GM10248 (cell line): ENCODE measurements at places on chromosomes 11 and 22.

- no peak for DNase-seq
These were observed 81.9 kb downstream of the UVRAG start for GRCh38 chr11:75896843-75897419.

DNA sequence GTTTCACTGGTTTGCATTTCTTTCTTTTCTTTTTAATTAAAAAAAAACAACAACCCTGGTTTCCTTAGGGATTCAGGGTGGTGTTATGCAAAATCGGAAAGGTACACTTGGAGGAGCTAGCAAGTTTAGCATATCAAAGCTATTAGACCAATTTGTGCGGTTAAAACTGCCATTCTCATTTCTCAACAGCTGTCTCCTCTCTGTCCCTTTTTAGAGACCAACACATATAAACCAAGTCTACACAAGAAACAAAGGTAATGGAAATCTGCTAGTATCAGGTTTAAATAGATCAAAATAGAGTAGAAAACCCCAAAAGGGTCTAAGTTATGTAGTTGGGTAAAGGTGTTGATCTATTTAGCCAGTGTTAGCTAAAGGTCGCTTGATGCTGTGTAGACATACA lies 1.7 kb upstream of the SESN3 start:
- no peak for DNase-seq

- peak; percentile 62 for DNase-seq
These were observed 4.7 kb downstream of the MPEG1 start for GRCh38 chr11:59207988-59208451.

DNA sequence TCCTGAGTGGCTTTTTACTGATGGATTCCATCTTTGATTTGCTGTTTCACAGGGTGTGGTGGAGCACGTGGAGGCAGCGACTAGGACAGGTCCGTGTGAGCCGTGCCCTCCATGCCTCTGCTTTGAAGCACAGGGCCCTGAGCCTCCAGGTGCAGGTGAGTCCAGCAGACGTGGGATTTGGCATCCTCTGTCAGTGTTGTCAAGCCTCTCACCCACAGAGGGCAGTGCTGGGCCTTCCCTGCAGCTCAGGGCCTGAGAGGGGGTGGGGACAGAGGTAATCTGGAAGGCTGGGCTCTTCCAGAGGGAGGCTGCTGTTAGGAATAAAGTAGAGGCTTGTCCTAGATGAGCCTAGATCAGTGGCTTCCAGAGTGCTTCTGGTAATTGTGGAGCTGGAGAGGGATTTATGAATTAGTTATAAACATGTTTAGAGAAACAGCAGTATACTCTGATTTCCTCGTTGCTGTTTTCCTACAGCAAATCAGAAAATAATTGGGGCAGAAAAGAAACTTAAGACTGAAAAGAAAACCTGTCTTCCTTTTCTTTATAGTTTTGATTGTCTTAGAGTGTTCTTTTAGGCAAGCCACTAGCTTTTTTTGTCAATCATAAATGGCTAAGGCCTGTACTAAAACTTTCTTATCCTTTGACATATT lies 65.0 kb downstream of the SFI1 start:
- DNase-seq = peak; percentile 67

- DNase-seq = no peak
These were observed 12.6 kb downstream of the PRAME start for GRCh38 chr22:22546490-22546889.

- DNase-seq = peak; percentile 86
These were observed 26.9 kb upstream of the CD82 start for GRCh38 chr11:44538375-44539054.

- DNase-seq = no peak
These were observed 3.6 kb downstream of the POLDIP3 start for GRCh38 chr22:42611051-42611450.

GRCh38 chr11:126284829-126285228 lies 1.9 kb downstream of the TIRAP start:
- DNase-seq = peak; percentile 66

DNA sequence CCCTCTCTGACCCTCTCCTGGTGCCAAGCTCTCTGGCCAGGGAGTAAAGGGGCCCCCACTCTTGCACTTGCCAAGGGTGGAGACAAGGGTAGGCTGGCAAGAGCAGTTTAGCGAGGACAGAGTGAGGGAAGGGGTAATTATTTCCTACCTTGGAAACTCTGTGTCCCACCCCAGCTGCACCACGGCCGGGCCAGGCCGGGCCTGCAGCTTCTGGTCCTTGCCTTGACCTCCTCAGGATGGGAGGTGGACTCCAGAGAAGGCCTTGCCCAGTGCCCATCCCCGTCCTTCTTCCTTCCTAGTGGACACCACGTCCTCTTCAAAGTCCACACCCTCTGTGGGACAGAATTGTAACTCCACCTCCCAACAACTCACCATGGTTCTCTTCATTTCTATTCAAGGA lies 18.4 kb upstream of the OSBPL5 start:
- no peak for DNase-seq

- no peak for DNase-seq
These were observed 30.7 kb downstream of the ARHGAP1 start for GRCh38 chr11:46669711-46670139.

DNA sequence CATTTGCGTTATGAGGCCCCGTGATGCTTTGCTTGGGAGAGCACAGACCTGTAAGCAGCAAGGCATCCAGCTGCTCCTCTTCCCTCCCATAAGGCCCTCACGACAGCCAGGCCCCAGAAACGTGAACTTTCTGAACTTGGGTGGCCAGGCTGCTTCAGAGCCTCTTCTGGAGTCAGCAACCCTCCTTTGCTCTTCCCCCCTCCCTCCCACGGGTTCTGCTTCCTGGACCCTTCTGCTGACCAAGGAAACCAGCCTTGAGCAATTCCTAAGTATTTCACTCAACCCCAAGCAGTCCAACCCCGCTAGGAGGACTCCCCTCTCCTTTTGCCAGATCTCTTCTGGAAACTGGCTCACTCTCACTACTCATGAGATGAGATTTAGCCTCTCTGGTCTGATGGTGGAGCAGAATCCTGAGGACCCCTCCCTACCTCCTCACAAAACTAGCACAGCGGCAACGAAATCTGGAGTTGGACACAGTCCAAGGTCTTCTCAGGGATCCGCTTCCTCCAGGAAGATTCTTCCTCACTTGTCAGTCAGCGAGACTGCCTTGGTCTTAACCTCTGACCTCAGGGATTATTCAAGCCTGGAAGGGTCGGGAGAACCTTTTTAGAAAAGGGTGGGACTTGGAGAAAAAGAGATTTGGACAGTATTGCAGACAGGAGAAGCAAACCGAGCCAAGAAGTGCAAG lies 86.2 kb downstream of the UBASH3B start:
- DNase-seq = no peak

DNA sequence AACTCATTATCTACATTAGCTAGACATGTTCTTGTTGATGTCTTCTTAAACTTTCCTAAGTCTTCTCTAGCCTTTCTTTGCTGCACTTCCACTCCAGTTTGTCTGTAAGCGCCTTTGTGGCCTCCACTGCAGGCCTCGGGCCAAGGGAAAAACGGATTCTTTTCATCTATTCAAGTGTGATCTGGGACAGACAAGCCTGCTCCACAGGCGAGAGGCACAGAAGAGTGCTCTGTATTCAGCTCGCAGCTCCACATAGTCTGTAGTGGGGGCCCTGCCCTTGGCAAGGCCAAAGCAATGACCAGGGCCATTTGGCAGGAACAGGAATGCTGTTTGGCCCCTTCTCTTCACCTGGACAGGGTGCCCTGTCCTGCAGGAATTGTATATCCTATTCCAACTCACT lies 84.1 kb upstream of the BARX2 start:
- DNase-seq = no peak

DNA sequence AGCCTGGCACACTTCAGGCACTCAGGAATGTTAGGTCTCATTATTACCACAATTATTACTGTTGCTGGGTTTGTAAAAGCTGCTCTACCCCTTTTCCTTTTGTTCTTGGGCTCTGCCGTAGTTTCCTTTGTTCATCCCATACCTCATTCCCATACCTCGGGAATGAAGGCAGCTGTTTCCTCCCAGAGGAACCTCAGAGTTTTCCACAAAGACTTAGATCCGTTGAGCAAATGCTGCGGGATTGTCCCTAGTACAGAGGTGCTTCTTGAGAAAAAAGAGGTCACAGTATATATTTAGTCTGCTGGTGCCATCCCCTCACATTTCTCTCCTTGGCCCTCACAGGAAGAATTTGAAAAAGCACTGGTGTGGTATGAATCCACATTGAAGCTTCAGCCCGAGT lies 134.7 kb downstream of the TTC17 start:
- DNase-seq = no peak

GRCh38 chr11:32154275-32154674 lies 63.4 kb downstream of the RCN1 start:
- no peak for DNase-seq

DNA sequence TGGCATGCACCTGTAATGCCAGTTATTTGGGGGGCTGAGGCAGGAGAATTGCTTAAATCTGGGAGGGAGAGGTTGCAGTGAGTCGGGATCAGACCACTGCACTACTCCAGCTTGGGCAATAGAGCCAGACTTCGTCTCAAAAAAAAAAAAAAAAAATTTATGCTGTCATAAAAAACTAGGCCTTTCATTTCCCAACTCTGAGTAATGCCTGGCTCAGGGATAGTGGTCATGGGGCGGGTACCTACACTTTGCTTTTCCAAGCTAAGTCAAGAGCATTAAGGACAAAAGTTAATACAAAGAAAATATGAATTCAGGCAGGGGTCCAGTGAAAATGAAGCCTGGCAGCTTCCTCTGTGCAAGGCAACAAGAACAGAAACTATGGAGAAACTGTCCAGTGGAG lies 16.3 kb downstream of the CPSF7 start:
- no peak for DNase-seq

- DNase-seq = no peak
These were observed 158.4 kb downstream of the TEAD1 start for GRCh38 chr11:12832480-12833224.

DNA sequence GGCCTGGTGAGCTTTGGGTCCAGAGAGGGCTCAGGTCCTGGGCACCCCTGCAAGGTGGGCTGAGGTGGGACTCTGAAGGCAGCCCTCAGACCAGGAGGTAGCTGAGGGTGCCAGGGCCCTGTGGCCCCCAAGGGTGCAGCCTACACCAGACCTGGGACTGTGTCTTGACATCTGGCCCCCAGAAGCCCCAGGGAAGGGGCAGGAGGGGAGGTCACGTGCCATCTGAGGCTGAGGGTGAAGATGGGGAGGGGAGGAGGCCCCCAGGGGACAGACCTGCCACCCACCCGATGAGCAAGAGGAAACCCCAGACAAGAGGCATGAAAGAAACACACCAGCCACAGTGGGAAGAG lies 520.2 kb downstream of the BRD1 start:
- DNase-seq = no peak

DNA sequence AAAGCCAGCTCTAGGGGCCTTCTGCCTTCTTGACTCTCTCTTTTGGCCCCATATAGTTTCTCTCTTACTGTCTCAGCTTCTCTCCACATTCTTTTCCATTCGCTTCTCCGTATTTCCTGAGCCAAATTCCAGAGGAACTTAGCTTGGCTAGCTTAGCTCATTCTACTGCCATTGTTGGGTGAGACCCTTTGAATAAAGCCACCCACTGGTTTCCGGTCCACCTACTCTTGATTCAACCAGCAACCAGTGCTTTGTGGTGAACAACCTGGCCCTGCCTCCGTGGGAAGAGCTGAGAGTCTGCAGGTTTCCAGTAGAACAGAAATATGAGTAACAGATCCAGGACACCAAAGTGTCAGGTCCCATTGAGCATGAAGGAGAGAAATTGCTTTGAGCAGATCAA lies 81.3 kb upstream of the ARHGAP20 start:
- DNase-seq = no peak

GRCh38 chr11:126114486-126115126 lies 51.9 kb upstream of the CDON start:
- DNase-seq = no peak

DNA sequence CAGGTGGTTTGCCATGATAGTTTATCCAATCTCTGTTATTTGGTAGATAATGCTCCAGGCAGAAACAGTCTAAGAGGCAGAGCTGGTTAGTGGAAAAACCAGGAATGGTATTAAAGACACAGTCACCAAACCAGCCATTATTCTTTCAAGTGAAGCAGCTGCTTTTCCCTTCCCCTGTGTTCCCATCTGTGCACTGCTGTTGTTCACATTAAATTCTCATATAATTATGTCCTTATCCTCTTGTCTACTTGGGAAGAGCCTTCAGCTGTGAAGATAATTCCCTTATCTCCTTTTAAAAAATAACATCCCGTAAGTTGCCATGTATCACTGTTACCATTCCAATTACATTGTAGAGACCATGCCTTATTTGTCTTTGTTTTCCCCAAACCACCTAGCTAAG lies 5.2 kb upstream of the TBCEL start:
- no peak for DNase-seq

DNA sequence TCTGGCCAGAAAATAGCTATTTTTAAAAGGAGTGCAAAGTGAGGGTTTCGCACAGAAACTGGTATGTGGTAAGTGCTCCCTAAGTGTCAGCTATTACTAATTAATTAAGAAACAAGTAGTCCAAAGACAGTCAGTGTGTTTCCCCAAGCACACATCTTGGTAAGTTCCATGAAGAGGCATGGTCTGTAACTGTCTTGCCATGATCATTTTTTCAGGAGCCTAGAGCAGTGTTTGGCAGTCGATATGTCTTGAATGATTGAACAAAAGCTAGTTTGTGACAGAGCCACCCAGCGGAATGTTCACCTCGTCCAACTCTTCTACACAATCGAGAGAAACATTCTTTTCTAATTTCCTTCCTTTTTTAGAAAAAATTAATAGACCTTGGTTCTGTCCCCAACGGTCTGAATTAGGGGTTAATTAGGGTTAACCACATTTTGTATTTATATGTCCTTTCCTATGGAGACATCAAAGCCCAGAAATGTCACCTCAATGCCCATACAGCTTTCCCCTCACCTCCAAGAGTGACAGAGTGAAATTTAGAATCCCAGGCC lies 57.6 kb upstream of the FTH1 start:
- DNase-seq = no peak

- no peak for DNase-seq
These were observed 352.2 kb upstream of the CTSC start for GRCh38 chr11:88689548-88690240.

GRCh38 chr22:40243891-40244290 lies 66.2 kb downstream of the TNRC6B start:
- no peak for DNase-seq

GRCh38 chr22:49628391-49629260 lies 199.0 kb downstream of the BRD1 start:
- DNase-seq = no peak

GRCh38 chr11:1547467-1548098 lies 24.5 kb downstream of the DUSP8 start:
- DNase-seq = no peak

- no peak for DNase-seq
These were observed at the start of gene TPH1 for GRCh38 chr11:18046116-18046777. TPH1 (minus strand) TSS chr11:18046269; CDS start chr11:18040762, 5,507 bp downstream.

DNA sequence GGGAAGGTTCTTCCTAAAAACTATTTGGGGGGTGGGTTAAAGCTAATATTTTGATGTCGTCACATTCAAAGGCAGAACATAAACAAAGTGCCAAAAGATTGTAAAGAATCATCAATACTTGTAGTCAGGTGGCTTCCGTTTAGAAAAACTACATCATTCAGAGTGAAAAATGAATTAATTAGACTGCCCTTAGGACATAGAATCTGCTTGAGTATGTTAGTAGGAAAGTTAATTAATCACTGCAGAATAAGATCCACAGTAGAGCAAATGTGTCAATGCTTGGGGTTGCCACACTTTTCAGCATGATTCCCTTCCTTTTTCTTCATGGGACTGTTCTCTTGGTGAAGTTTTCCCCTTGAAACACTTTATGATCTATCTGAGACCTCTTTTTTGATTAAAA lies 166.8 kb upstream of the MTNR1B start:
- no peak for DNase-seq
